ENCODE measurements at places on chromosomes 3 and 15.

- no peak for DNase-seq
Observed at GRCh38 chr3:173037840-173038483, 103.1 kb downstream of the SPATA16 start.

- no peak for DNase-seq
Observed at GRCh38 chr15:99073008-99073717, 31.7 kb upstream of the SYNM start.

GRCh38 chr3:126277629-126278378 is 79.4 kb downstream of the KLF15 start:
- DNase-seq = no peak

- no peak for DNase-seq
Observed at GRCh38 chr3:56064684-56065083, 403.6 kb downstream of the ERC2 start.

Measured in erythroblast (primary cell).